Islet precursor cell (in vitro differentiated cells): ENCODE measurements at places on chromosomes 5 and 9.

DNA sequence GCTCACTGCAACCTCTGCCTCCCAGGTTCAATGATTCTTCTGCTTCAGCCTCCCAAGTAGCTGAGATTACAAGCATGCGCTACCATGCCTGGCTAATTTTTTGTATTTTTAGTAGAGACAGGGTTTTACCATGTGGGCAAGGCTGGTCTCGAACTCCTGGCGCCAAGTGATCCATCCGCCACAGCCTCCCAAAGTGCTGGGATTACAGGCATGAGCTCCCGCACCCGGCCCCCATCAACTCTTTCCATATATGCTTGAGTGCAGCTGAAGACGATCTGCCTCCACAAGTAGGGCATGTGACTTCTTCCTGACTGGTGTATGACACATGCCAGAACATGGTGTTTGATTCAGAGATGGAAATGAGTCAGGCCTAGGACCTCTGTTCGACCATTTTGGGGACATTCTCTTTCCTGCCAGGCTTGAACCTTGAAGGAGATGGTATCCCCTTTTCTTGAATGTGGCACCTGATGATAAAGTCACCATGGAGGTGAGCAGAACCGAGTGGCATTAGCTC lies 7.5 kb upstream of the CNOT6 start:
- DNase-seq = no peak

DNA sequence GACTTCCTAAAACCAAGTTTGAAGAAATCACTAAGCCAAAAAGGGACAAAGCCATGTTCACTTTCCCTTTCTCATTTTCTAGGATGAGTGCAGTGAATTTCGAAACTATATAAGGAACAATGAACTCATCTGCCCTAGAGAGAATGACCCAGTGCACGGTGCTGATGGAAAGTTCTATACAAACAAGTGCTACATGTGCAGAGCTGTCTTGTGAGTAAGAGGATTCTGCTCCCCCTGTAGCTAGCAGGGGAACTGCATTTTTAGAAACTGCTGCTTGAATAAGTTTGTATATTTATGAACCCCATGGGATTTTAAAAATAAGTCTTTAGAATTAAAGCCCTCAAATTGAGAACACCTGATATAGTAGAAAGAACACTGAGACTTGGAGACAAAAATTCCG lies 42.7 kb upstream of the SPINK14 start:
- no peak for DNase-seq

- DNase-seq = peak; percentile 74
These were observed 29.8 kb upstream of the GGTA1 start for GRCh38 chr9:121529237-121529987.

DNA sequence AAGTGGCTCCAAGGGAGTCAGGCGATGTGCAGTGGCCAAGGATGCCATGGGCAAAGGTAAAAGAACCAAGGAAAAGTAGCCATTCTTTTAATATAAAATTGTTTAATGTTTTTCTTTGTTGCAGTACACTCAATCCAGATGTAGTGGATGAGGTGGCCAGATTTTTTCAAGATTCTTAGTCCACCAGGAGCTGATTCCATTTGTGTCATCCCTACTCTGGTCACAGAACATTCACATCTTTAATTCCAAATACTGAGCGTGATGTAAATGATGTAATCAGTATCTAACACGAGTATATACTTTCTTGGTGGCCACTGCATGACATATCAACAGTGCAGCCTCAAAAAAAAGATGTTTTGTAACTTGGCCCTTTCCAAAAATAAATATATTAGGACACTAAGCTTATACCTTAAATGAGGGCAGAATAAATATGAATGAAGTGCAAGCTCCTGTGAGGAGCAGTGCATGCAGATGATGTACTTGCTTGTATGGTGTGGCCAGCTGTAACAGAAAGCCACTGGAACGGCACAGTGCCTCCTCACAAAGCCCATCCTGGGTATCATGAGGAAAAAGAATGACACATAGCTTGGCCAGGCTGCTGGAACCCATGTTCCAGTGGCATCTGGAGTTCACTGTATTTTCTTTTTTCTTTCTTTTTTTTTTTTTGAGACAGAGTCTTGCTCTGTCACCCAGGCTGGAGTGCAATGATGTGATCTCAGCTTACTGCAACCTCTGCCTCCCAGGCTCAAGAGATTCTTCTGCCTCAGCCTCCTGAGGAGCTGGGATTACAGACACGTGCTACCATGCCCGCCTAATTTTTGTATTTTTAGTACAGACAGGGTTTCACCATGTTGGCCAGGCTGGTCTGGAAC lies 6.5 kb upstream of the SPATA24 start:
- DNase-seq = peak; percentile 17

DNA sequence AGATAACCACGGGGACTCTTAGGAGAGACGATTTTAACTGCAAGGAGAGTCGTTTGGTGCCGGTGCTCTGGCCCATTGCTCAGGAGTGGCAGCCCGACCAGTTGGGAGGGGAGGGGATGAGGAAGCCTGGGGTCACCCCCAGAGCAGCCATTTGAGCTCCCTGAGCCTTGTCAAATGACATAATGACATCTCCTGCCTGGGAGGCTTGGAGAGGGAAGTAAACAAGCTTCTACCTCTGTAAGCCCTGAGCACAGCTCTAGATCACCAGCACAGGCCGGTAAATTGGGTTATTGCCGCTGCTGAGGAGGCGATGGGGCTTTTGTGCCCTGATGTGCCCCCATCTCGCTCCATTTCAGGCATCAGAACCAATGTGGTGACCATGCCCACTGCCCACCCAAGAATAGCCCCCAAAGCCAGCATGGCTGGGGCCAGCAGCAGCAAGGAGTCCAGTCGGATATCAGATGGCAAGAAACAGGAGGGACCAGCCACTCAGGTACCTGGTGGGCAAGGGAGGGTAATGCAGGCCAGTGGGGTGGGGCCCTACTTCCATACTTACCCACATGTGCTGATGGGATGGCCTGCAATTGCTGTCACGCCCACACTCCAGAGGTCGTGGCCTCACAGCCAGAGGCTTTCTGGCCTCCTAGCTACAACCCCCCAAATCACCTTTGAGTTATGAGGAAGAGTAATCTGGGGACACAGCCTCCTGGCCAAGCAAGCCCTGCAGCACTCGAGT lies 23.0 kb downstream of the CD74 start:
- no peak for DNase-seq

GRCh38 chr9:81737871-81738507 lies 48.6 kb upstream of the TLE1 start:
- DNase-seq = no peak

- no peak for DNase-seq
These were observed 6.0 kb downstream of the CDX1 start for GRCh38 chr5:150172556-150172955.

GRCh38 chr5:106640511-106640910 lies 1030.2 kb downstream of the EFNA5 start:
- no peak for DNase-seq

DNA sequence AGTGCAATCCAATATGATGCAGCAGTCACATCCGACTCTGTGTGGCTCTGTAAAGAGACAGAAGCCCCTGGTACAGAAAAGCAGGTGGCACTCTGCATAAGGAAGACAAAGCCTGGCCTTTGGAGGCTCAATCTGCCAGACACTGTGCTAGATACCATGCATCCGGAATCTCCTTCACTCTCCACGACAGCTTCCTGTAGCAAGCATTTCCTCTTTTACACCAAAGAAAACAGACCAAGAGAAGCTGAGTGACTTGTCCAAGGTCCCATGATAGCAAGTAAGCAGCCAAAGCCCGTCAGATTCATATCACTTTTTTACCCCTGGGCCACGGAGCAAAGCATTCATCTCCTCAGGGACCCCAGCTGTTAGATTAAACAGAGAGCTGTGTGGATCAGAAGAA lies 64.2 kb upstream of the SMIM23 start:
- DNase-seq = peak; percentile 39

DNA sequence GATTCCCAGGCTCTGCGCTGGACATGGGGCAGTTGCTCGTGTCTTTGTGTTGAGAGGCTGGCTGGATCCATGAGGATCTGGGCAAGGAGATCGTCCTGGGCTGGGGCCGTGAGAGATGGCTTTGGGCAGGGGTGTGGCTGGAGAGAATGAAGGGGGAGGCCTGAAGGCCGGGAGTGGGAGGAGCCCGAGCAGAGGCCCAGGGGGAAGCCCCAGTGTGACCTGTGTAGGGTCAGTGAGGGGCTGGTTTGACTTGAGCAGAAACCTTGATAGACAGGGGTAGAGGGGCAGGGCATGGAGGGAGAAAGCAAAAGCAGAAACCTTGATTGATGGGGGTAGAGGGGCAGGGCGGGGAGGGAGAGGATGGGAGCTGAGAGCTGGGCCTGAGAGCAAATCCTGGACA lies 54.4 kb upstream of the ASS1 start:
- DNase-seq = no peak

GRCh38 chr5:58544926-58545325 lies 37.9 kb upstream of the RAB3C start:
- no peak for DNase-seq

DNA sequence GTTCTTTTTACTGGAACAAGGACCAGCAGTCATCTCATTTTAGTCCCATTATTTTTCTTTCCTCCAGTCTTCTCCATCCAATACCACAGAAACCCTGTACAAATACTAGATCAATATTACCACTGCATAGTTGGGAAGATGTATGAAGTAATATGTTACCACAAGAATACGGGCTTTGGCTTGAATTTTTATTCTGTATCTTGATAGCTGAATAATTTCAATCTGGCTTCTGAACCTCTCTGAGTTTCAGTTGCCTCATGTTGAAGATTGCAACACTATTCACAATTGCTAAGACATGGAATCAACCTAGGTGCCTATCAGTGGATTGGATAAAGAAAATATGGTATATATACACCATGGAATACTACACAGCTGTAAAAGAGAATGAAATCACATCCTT lies 82.9 kb downstream of the SGCD start:
- DNase-seq = no peak

- DNase-seq = no peak
These were observed 42.9 kb downstream of the CDH6 start for GRCh38 chr5:31236339-31236738.

GRCh38 chr5:150946351-150946905 lies 41.6 kb upstream of the ZNF300 start:
- DNase-seq = no peak

- DNase-seq = no peak
These were observed 1.0 kb downstream of the STARD4 start for GRCh38 chr5:111511174-111511830.

DNA sequence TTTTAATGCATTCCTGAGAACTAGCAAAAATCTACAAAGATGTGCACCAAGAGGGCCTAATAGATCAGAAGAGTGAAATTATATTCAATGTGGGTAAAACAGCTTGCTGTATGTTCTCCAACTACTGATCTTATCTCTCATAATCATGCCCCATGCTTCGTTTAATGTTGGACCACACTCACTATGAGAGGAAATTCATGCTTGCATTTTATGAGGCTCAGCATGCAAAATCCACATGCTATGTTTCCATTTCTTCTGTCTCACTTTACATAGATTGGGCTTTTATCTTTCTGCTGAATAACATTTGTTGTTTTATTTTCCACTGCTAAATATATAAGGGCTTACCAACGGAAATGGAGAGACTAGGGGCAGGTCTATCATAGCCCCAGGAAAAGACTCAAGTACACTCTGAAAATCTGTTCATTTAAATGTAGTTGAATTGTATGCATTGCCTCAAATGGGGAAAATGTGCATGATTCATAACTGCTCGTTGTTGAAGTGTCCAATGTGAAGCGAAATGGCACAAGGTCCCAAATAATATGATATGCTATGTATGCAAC lies 474.2 kb downstream of the EFNA5 start:
- DNase-seq = no peak

GRCh38 chr9:117074784-117075520 lies 339.9 kb downstream of the ASTN2 start:
- DNase-seq = peak; percentile 76

DNA sequence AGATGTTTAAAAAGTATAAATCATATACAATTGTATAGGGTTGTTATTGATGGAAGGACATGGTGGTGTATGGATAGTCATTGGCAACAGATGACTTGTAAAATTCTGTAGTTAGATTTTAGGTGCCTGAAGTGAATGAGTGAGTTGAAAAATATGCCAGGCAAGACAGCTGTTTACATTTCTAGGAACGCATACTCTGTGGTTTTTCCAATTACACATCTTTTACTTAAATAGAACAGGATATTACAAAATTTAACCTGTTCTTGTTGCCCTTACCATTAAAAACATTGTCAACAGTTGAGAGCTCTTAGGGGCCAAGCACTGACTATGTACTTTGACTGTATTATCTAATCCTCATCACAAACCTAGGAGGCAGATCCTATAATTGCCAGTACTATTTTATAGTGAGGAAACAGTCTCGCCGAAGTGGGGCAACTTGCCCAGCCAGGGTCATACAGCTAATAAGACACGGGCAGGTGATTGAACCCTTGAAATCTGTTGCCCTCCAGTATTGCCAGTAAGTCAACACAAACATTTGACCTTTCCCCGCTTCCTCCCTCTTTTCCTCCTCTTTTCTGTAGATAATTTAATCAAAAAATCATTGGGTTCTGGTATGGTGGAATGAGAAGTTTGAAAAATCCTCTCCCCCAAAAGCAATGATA lies 88.6 kb downstream of the MACROH2A1 start:
- no peak for DNase-seq

DNA sequence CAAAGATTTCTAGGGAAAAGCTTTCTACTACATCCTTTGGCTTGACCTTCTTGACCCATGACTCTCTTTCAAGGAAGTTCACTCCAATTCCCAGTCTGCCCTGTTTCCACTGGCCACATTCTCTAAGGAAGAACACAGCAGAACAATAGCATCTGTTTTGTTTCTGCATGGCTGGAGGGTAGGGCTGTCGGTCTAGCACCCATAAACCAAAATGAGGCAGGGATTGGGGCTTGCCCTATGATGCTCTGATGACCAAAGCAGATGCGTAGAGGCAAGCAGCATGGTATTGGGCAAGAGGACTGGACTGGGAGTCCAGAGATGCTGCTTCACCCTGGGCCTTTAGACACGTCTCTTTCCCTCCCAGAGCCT lies 24.1 kb downstream of the GOLGA2 start:
- DNase-seq = no peak

DNA sequence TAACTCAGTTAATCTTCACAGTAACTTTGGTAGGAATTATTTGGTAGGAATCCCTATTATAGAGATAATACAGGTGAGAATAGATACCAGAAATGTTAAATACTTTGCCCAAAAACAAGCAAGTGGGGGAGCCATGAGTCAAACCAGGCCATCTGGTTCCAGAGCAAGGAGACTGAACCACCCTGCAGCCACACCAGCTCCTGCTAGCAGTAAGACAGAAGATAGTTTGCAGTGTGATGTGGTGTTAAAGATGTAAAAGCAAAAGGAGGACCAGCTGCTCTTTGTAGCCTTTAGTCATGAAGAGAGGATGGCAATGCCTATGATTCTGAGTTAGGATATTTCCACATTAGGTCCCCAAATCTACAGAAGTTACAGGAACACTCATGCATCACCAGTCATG lies 101.4 kb downstream of the PRKACG start:
- DNase-seq = no peak

- no peak for DNase-seq
These were observed 541.4 kb upstream of the ZNF462 start for GRCh38 chr9:106321394-106322180.

- no peak for DNase-seq
These were observed 16.6 kb downstream of the TUT7 start for GRCh38 chr9:86337469-86338108.

DNA sequence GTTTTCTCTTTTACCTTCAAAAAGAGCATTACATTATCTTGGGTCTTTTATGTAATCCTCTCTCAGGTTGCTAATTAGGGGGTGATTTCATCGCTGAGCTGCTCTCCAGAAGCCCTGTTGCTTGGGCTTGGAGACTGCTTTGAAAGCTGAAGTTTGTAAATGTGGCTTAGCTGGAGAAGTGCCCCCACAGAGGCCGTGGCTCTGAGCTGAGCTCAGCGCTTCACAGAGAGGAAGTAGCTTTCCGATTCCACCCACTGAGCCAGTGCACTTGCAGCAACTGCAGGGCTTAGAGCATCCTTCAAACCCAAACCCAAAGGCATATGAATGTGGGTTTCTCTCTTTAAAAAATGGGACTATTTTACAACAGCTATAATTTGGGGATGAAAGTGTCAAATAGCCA lies 13.7 kb upstream of the NXNL2 start:
- no peak for DNase-seq
